Right hindlimb (tissue), 1 donor: ENCODE measurements at places on chromosomes 11 and 22.
A peak's percentile ranks its signal among the peaks of the same experiment; 100 is the strongest.

GRCh38 chr22:50178871-50179869, 6.5 kb upstream of the TRABD start:
- peak; percentile 13 for DNase-seq

- no peak for DNase-seq
These were observed 109.0 kb upstream of the APOA1 start for GRCh38 chr11:116946414-116946813.

- DNase-seq, result no peak
These were observed 31.1 kb downstream of the SGSM3 start for GRCh38 chr22:40401532-40401931.

DNA sequence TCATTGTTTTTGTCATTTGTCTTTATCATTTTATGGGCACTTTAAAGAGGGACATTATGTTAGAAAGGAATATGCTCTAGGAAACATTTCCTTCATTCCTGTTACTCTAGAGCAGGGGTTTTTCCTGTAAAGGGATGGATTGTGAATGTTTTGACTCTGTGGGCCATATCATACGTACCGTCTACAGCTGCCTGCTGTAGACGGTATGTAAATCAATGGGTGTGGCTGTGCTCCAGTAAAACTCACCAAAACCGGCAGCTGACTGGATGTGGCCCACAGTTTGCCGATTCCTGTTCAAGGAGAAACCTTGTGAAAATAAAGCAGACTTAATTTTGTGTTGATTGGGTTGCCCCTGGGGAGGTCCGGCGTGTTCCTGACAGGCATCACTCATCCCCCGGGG, 7.3 kb downstream of the IGHMBP2 start:
- no peak for DNase-seq

- DNase-seq, result no peak
These were observed 68.7 kb downstream of the DDX10 start for GRCh38 chr11:108733479-108734116.

GRCh38 chr11:72591785-72592502, 82.3 kb downstream of the PDE2A start:
- no peak for DNase-seq

- no peak for DNase-seq
These were observed 297.7 kb upstream of the CCDC90B start for GRCh38 chr11:83583757-83584366.

DNA sequence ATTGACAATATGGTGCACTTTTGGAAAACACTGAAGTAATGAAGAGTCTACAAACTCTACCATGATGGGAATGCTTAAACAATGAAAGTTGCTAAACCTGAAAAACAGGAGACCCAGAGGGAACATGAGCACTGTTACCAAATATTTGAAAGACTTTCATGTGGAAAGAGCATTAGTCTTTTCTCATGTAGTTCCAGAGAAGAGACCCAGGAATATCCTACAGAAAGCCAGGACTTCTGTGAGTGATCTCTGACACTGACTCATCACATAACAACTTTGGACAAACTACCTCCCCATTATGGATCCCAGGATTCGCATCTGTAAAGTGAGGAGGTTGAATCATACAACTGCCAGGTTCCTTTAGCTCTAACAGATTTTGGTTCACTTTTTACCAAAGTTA, 62.2 kb downstream of the FAM181B start:
- no peak for DNase-seq

DNA sequence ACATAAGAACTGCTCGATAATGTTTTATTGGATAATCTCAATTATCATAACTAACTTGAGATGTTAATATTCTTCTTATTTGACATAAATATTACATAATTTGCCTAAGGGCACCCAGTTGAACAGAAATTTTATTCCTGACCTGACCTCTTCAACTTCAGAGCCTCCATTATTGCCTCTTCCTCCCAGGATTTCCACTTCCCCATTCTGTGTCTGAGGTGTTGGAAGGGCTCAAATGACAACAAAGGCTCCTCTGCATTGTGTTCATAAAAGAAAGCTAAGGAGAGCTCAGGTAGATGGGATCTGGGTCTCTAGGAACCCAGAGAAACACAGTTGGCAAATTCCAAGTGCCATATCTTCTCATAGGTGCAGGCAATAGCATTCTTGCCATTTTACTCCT, 61.2 kb upstream of the ARHGAP20 start:
- no peak for DNase-seq

DNA sequence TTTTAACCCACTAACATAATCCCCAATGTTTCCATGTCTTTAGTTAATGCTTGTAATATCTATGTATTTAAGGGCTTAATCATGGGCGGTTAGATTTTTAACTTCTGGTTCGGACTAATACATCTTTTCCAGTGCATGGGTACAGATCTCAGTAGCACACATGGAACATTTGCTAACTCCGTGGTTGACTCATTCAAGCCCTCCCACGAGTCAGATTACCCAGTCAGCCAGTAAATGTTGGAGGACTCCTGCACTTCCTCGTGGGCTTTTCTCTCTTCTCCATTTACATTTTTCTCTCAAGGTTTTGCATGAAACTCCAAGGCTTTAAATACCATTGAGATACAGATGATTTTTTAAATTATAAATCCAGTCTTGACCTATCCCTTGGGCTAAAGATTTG, 313.9 kb downstream of the ST3GAL4 start:
- DNase-seq, result no peak

- no peak for DNase-seq
These were observed 528.4 kb downstream of the METTL15 start for GRCh38 chr11:28636566-28636965.

- DNase-seq, result peak; percentile 11
These were observed 65.8 kb downstream of the SLC22A12 start for GRCh38 chr11:64656862-64657261.

DNA sequence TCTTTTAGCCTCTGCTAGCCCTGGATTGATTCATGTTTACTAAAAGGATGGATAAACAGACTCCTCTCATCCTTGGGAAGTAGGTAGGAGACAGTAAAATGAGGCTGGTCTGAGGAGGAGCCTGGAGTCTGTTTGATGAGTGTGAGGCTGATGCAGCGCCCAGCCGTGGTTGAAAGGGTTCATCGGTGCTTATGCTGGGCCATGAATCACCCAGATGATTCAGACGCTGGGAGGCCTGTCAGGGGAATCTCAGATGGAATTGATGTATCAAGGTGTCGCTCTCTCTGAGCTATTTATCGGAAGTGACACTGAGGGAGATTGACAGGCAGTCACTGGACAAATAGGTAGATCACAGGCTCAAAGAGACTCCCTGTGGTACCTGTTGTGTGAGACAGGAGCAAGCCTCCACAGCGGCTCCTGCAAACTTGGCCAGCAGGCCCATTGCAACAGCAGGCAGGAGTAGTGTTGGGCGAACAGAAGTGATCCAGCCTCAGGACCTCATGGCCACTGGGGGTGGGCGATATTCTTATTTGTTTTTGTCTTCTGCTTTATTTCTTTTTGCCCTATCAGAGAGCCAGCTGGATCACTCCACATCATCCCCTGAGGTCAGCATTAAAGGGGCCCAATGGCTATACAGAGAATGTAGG, 109.9 kb upstream of the CADM1 start:
- no peak for DNase-seq

GRCh38 chr11:18056561-18057181, 10.6 kb upstream of the TPH1 start:
- DNase-seq, result no peak

DNA sequence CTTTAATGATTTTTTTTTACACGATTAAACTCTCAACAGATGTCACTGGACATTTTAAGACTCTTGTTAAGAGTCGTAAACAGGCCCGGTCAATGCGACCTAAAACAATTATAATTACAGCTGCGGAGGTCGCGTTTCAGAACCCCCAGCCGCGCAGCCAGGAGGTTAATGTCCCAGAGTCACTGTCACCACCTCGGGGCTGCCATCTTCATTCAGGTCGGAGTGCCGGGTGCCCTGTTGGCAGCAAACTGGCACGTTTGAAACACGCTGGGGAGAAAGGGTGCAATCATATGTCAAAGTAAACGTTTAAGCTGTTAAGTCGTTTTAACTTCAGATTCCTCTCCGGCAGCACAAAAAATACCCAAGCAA, 711 bp upstream of the PHF21B start:
- peak; percentile 22 for DNase-seq

DNA sequence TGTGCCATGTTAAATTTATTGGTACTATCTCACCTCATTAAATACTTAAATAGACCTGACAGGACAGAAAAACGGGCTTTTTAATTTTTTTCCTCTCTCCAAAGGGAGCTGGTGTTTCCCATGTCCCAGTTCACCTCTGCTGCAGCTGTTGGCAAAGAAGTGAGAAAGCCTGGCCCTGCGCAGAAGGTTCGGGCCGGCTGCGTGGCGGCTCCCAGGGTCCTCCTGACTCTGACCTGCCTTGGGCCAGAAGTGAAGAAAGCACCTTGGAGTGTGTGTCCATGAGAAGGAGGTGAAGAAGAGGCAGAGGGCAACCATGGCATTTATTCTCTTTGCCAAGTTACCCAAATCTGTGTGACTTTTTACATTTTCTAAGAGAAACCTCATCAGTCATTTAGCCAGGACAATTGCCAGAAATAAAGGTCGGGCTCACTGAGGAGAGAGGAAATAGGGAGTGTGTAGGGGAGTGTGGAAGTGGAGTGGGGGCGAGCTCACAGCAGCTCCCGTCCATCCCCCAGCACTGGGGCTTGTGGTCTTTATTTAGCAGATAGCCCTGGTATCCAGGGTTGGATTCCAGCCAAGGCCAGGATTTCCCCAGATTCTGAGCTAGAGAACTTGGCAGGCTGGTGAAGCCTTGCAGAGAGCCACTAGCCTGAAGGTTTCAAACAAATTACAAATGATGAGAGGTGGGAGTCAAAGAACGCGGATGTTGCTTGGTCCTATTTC, 102.4 kb upstream of the CADM1 start:
- DNase-seq, result peak; percentile 61

DNA sequence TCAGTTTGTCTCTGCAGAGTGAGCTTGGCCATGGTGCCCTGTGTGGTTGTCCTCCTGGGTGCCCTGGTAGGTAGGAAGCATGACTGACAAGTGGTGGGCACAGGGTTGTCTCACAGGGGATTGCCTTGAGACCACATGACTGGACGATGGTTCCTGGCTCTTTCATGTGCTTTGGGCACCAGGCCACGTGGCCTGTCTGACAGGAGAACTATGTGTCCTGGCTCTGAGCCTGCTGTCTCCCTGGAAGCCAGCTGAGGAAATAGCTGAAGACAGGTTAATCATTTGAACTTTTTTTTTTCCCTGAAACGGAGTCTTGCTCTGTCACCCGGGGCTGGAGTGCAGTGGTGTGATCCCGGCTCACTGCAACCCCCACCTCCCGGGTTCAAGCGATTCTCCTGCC, 93.2 kb downstream of the LDLRAD3 start:
- no peak for DNase-seq

DNA sequence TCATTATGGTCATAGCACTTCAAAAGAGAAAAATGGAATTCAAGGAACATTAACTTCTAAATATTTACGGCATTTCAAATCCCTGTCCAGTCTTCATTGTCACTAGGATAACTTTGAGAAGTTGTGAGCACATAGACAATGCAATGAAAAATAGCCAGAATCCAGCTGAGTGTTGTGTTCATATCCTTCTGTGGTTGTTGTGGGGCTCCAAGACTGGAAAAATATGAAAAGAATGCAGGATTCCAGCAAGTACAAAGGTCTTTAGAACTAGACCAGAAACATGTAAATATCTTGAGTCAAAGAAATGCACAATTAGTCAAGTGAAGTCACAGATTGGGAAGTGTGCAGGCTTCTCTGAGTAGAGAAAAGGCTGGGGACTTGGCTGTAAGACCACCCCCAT, 68.7 kb downstream of the WT1 start:
- DNase-seq, result no peak

DNA sequence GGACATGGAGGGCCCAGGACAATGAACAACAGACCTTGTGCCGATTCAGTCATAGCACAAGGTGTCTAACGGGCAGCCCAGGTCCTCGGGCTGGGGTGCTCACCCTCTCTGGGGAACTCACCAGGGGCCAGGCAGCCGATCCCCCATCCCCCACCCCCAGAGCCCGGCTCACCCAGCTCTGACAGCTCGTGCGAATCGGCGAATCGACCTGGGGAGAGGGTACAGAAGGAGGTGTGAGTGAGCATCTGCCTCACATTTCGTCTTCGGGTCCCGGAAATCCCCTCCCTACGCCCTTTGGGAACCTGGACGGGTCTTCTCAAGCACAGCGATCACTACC, 423 bp downstream of the PEX16 start:
- DNase-seq, result no peak

DNA sequence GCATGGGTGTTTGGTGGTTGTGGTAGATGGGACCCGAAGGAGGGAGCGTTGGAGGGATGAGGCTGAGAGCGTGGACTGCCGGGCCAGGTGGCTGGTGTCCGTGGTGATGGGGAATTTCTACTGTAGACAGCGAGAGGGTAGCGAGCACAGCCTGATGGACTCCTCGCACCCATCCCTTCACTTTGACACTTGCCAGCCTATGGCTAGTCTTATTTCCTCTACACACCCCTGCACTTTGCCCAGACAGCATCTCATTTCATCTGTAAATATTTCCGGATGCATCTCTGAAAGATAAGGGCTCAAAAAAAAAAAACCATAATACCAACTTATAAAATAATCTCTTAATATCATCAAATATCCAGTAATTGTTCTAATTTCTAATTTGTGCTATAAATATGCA, 5.8 kb downstream of the OMP start:
- no peak for DNase-seq

- no peak for DNase-seq
These were observed 33.8 kb upstream of the OLFML1 start for GRCh38 chr11:7451520-7451919.

- no peak for DNase-seq
These were observed 28.6 kb downstream of the CAPN1 start for GRCh38 chr11:65210361-65210731.

- no peak for DNase-seq
These were observed 6.1 kb downstream of the TNNT3 start for GRCh38 chr11:1925373-1926155.

DNA sequence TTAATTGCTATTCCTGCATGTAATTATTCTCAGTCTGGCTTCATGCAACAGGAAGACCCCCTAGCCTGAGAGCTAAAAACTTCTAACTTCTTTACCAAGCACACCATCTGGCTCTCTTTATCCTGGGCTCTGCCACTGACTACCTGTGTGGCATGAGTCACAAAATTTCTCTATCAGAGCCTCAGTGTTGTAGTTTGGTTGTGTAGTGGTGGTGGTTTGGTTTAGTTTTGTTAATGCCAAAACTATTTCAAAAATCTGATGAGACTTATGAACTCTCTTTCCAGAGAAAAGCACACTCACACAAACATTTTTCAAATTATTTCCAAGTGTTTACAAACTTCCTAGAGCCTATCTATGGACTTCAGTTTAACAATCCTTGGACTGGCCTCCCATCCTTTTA, 7.5 kb upstream of the IL17RA start:
- no peak for DNase-seq

- DNase-seq, result no peak
These were observed 57.1 kb downstream of the ST14 start for GRCh38 chr11:130216591-130217132.

GRCh38 chr11:34263441-34264091, 94.2 kb downstream of the ABTB2 start:
- DNase-seq, result no peak
